ENCODE measurements at places on chromosomes 11 and 22.

DNA sequence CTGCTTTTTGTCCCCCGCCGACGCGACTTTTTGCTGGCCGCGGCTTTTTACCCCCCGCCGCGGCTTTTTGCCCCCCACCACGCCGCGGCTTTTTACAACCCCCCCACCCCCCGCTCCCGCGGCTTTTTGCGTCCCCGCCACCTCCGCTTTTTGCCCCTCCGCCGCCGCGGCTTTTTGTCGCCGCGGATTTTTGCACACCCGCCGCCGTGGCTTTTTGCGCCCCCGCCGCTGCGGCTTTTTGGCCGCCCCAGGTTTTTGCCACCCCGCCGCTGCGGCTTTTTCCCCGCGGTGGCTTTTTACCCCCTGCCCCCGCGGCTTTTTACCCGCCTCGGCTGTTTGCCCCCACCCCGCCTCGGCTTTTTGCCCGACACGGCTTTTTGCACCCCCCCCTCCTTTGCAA, 205.5 kb downstream of the CCT8L2 start:
- no peak for DNase-seq

DNA sequence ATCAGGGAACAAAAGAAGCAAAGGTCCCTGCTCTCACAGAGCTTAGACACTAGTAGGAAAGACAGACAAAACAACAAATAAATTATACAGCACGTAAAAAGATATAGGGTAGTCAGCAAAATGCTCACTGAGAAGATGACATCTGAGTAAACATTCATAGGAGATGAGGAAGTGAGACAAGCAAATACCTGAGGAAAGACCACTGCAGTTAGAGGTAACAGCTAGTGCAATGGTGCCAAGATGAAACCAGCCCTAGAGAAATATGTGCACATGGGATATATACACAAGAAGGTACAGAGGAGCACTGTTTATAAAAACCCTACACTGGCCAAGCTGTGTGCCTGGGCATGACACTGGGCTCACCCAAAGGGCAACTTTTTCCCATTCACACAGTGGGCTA, 9.8 kb downstream of the CYP2R1 start:
- DNase-seq = no peak

- no peak for DNase-seq
These were observed 25.7 kb upstream of the MICAL3 start for GRCh38 chr22:18050065-18050464.

GRCh38 chr11:6206456-6207180, 1.3 kb downstream of the C11orf42 start:
- DNase-seq = no peak

GRCh38 chr11:102268985-102269470, 48.3 kb upstream of the BIRC3 start:
- no peak for DNase-seq
